IPS DF 6.9 (cell line): ENCODE measurements at places on chromosomes 16 and 17.
A peak's percentile ranks its signal among the peaks of the same experiment; 100 is the strongest.

GRCh38 chr17:30304778-30305177 is 13.0 kb upstream of the BLMH start:
- no peak for DNase-seq

DNA sequence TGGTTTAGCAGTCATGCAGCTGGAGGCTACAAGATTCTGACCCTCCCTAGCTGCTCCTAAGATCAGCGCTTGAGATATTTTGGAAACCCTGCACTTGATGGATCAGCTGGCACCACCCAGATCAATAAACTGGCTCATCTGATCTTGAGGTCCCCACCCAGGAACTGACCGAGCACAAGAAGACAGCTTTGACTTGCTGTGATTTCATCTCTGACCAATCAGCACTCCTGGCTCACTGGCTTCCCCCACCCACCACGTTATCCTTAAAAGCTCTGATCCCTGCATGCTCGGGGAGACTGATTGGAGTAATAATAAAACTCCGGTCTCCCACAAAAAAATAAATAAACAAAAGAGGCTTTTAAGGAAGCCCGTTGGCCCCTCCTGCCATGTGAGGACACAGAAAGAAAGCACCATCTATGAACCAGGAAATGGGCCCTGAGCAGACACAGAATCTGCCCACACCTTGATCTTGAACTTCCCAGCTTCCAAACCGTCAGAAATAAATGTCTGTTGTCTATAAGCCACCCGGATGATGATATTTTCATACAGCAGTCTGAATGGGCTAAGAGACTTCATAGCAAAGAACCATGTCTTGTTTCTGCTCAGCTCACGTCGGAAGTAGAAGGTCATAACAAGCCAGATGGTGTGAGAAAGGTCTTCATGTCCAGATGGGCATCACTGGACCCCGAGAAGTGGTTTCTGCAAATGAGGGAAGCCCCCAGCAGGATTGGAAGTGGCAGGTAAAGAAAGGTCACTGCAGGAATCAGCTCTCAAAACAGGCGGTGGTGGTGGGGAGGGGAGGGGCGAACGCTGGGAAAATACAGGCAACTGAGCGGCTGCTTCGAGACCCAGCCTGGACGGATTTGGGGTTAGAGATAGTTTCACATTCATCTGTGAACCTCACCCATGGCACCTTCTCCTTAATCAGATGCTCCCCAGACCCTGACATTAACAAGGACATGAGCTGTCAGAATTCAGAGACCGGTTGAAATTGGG is 19.8 kb upstream of the RPH3AL start:
- no peak for DNase-seq

- DNase-seq = no peak
Measured at GRCh38 chr16:57185446-57185944, 344 bp downstream of the PSME3IP1 start.

GRCh38 chr17:55219934-55220333 is 44.8 kb upstream of the HLF start:
- DNase-seq = no peak

DNA sequence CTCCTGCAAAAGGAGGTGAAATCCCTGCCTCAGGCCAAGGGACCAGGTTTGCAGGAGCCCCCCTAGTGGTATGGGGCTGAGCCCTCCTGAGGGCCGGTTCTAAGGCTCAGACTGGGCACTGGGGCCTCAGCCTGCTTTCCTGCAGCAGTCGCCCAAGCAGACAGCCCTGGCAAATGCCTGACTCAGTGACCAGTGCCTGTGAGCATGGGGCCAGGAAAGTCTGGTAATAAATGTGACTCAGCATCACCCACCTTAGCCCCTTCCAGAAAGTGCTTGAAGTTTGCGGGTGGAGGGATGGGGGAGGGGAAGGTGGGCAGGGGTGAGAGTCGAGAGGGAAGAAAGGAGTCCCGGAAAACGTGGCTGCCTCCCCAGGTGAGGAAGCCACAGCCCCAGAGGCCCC is 2.1 kb downstream of the MC1R start:
- DNase-seq = no peak

GRCh38 chr17:77308861-77309726 is 168.3 kb downstream of the SEC14L1 start:
- no peak for DNase-seq

DNA sequence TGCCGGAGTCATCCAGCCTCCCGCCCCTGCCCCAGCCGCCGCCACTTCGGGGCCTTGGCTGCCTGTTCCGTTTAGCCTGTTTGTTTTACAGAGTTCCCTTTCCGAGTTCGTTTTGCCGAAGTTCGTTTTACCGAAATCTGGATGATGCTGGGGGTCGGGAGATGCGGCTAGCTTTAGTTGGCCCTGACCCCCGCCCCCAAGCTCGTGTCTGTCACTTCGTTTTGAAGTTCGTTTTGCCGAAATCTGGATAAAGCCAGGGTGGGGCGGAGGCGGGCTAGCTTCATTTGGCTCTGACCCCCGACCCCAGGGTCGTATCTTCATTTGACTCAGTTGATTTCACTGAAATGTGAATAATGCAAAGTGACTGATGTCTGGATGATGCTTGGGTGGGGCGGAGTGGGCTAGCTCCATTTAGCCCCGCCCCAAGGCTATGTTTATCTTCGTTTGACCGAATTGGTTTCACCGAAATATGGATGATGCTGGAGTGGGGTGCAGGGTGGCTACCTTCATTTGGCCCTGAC is 591 bp downstream of the PSMD7 start:
- DNase-seq = no peak

DNA sequence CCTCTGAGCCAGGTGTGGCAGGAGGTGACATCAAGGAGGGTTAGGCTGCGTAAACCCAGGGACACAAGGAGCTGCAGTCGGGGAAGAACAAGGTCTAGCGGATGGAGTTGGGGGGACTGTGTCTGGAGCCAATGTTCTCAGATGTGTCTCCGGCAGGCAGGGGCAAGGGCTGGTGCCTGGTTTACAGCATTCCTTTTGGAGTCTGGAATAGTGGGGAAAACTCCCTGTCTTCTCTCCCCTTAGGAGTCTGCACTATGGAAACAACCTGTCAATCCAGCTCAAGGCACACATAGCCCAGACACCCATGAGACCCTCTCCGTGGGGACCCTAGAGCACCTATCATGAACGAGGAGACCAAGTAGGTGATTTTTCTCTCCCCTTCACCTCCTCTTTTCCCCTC is 27.5 kb downstream of the NLRC5 start:
- no peak for DNase-seq

DNA sequence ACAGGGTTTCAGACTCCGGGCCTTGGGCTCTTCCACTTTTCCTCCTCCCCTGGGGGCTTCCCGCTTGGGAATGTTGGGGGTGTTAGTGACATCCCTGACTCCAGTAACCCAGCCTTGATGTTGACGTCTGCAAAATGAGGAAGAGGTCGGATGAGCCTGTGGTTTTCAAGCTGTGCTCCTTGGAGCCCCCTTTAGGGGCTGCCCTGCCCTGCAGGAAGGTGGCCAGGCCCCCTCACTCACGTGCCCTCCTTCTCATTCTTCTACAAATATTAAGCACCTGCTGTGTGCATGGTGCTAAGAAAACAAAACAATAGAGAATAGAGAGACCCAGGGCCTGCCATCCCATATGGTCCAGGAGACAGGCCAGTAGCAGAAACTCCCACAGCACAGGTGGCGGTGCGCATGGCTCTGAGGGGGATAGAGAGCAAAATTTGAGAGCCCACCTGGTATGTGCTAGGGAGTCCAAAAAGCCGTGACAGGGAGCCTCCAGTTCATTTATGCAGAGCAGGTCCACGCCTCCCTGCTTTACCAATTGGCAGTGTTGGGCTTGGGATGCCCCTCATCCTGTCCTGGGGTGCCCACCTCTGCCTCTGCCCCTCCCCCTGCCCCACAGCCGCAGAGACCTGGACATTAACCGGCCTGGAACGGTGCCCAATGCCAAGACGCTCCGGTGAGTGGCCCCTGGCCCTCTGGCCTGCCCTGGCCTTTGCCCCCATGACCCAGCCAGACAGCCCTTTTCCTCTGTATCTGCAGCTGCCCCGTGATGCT is 7.4 kb downstream of the NDRG4 start:
- no peak for DNase-seq

GRCh38 chr17:6057562-6057961 is 12.6 kb upstream of the WSCD1 start:
- DNase-seq = no peak

DNA sequence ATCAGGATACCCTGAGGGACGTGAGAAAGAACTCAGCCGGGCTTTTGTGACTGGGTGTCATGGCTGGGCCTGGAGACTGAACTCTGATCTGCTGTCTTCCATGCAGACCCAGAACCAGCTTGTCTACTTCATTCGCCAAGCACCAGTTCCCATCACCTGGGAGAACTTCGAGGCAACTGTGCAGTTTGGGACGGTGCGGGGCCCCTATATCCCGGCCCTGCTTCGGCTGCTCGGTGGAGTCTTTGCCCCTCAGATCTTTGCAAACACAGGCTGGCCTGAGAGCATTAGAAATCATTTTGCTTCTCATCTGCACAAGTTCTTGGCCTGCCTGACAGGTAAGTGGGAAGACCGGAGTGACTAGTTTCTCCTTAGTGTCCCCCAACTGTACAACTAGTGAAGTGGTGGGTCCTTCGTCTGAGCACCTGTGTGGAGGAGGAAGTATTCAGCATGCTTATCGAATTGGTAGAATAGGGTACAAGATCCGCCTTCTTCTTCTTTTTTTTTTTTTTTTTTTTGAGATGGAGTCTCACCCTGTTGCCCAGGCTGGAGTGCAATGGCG is 15.5 kb downstream of the DNAH2 start:
- no peak for DNase-seq

GRCh38 chr16:6541267-6541666 is 791.4 kb upstream of the RBFOX1 start:
- no peak for DNase-seq

- DNase-seq = no peak
Measured at GRCh38 chr16:4915226-4915761, 21.7 kb downstream of the PPL start.

- DNase-seq = no peak
Measured at GRCh38 chr16:66143415-66143814, 223.1 kb upstream of the CDH5 start.

GRCh38 chr17:77821114-77821513 is 137.4 kb upstream of the TNRC6C start:
- no peak for DNase-seq

- peak; percentile 63 for DNase-seq
Measured at GRCh38 chr17:80008383-80008840, 27.3 kb downstream of the TBC1D16 start.
